Left colon (tissue), 2 donors: ENCODE measurements at places on chromosomes 1 and 21. TPM values are rescaled to one million over a fixed set of nuclear protein-coding genes. Genes with fewer than 3 reads are reported as not detected.

- no peak for DNase-seq
Observed at GRCh38 chr1:95118067-95118499, 928 bp downstream of the TLCD4 start.

- no peak for DNase-seq
Observed at GRCh38 chr1:96834986-96835385, 113.4 kb downstream of the PTBP2 start.

DNA sequence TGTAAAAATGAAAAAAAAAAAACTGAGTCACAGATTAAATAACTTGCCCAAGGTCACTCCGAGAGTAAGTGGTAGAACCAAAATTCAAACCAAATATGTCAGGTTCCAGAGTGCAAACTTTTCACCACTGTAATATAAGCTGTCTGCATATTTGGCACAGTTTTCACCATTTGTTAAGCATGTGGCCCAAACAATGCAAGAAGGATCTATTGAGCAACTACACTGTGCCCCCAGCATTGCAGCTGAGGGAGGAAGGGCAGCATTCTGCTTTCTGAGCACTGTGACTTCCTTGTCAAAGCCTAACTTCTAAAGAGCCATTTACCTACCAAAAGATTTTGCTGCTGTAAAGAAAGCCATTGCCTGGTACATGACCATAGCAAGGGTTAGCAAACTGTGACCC, 133.4 kb downstream of the SYT2 start:
- DNase-seq, result no peak

DNA sequence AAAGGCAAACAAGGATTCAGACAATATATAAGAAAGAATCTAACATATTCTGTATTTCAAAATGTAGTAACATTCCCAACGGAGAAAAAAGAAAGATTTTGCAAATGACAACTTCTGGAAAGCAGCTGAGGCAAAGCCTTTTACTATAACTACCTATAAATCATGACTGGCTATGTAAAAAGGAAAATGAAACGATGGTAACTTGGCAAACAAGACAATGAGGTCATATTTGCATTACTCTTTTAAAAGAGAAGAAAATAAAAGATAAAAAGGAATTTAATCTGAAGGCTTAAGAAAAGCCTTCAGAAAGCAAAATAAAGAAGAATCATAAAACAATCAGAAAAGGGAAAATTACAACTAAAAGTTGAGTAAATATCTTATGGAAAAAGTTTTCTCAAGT, 25.1 kb upstream of the ASPM start:
- DNase-seq, result no peak

DNA sequence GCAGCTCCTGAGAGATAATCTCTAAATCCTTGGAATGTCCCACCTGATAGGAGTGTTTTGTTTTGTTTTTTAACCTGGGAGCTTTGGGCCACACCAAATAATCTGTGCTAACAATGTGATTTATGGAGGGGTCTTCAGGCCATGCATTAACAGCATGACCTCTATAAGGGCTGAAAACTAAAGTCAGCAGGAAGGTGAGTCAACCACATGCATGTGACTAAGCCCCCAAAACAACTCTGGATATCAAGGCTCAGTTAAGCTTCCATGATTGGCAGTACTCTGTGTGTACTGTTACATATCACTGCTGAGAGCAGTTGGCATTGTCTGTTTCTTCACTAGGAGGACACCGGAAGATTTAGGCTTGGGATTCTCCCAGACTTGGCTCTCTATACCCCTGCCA, 10.7 kb downstream of the AUNIP start:
- no peak for DNase-seq

GRCh38 chr1:177334903-177335302, 164.1 kb downstream of the BRINP2 start:
- DNase-seq, result no peak

DNA sequence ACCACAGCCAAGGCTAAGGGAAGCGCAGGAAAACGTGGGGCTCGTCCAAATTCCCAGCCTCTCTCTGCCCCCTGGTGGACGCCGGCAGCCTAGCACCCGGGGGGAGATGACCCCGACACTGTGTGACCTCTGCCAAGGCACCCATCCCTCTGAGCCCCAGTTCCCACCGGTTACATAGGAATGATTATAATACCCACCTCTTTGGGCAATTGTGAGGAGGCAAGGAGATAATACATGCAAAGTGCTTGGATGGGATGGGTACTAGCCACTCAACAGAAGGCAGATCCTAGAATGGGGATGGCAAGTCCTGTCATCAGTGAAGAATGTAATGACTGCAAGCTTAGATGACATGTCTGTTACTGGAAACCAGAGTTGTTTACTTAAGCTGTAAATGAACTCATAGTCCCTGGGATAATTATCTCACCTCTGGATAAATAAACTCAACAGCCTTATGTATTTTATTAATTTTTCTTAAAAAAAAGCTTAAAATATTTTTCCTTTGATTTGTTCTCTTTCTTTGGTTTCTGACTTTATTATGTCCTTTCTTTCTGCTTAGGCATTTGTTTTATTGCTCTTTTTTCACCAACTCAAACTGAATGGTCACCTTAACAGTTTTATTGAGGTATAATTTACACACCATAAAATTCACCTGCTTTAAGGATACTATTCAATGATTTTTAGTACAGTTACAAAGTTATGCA, 11.3 kb upstream of the BMP8B start:
- DNase-seq, result peak; percentile 78

DNA sequence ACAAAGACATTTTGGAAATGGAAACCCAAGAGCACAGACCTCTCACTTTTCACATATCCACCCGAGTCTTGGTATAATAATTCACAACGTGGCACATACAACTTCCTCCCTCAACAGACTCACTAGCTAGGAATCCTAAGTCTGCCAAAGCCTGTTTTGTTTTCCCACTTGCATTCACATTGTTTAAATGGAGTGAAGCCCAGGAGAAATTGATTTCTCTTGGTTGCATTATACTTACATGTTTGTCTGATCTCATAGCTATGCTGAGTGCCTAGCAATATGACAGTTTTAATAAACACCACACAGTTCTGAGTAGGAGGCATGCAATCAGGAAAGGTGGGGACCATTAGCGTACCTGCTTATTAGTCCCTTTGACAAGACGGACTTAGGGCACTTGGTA, 348.6 kb upstream of the ADGRL4 start:
- DNase-seq, result no peak

DNA sequence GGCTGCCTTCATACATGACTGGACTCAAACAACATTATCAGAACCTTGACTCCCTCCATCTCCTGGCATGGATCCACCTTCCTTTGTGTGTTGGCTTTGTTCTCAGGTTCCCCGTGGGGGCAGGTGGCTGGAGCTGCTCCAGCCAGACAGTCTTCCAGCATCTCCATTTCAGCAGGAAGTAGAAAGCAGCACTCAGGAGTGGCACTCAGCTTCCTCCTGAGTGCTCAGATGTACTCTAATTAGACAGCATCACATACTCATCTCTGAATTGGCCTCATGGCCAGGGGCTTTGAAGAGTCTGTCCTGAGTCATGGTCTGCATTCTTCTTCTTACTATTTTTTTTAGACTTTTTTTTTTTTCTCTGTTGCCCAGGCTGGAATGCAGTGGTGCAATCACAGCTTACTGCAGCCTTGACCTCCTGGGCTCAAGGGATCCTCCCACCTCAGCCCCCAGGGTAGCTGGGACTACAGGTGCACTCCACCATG, 27.9 kb downstream of the OVAAL start:
- DNase-seq, result peak; percentile 63

DNA sequence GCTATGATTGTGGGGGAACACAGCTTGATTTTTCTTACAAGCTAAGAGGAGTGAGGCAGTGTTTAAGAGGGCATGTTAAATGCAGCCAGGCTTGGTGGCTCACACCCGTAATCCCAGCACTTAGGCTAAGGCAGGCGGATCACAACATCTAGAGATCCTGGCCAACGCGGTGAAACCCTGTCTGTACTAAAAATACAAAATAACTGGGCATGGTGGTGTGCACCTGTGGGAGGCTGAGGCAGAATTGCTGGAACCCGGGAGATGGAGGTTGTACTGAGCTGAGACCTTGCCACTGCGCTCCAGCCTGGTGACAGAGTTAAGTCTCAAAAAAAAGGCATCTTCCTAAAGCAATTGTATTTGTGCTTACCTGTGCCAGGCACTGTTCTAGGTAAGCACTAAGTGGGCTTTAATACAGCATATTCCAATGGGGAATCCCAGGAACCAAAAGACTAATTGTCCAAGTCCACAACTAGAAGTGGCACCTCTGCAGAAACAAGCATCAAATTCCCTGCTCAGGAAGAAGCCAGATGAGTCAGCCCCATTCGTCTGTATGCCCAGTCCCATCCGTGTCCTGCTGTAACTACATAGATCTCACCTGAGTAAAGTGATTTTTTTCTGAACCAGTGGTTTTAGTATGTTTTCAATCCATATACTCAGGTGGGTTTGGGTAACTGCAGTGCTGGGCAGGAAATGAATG, 4.6 kb downstream of the RCC1 start:
- DNase-seq, result no peak

GRCh38 chr1:3752400-3752945, at the start of gene CCDC27:
Gene CCDC27 (plus strand): TSS chr1:3752450. CDS start chr1:3752482, 32 bp downstream.
- DNase-seq, result no peak

- DNase-seq, result no peak
Observed at GRCh38 chr21:27036736-27037301, 69.9 kb upstream of the ADAMTS5 start.

- DNase-seq, result no peak
Observed at GRCh38 chr1:31595836-31596736, 19.8 kb downstream of the TINAGL1 start.

DNA sequence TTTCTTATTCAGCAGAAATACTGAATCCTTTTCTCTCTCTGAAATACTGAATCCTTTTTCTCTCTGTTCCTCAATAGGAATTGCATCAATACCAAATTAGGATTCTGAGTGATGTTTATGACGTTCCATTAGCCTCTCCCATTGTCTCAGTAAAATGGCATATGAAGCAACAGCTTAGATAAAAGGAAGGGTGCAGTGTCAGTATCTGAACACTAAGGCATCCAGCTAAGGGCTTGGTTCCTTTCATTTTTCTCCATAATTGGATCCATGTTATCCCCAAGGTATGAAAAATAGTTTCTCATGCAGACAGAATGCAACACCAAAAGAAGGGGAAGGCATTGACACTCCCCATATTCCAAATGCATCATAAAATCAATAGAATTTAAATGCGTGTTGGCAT, 61.5 kb upstream of the RAVER2 start:
- no peak for DNase-seq

DNA sequence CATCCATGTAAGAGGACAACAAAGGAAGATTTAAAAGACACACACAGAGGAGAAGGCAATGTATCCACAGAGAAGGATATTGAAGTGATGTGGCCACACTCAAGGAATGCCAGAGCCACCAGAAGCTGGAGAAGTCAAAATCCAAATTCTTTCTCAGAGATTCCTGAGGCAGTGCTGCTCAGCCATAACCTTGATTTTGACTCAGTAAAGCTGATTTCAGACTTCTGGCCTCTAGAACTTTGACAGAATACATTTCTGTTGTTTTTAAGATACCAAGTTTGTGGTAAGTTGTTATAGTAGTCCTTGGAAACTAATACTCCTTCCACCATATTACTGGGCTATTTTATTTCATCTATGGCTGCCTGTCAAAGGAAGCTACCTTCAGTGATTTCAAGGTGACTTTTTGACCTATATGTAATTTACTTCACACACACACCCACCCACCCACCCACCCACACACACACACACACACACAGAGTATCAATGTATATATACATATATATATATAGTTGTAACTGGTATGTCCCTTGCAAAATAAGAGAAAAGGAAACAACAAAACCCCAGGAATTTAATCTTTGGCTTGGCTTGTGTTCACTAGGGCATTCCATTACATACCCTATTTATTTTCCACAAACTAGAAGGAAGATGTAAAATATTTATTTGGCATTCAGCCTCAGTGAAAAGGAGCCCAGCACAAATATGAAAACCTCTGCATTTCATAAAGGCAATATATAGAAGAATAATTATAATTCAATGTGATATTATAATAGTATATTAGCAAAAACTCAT, 142.1 kb upstream of the PTGFR start:
- no peak for DNase-seq

DNA sequence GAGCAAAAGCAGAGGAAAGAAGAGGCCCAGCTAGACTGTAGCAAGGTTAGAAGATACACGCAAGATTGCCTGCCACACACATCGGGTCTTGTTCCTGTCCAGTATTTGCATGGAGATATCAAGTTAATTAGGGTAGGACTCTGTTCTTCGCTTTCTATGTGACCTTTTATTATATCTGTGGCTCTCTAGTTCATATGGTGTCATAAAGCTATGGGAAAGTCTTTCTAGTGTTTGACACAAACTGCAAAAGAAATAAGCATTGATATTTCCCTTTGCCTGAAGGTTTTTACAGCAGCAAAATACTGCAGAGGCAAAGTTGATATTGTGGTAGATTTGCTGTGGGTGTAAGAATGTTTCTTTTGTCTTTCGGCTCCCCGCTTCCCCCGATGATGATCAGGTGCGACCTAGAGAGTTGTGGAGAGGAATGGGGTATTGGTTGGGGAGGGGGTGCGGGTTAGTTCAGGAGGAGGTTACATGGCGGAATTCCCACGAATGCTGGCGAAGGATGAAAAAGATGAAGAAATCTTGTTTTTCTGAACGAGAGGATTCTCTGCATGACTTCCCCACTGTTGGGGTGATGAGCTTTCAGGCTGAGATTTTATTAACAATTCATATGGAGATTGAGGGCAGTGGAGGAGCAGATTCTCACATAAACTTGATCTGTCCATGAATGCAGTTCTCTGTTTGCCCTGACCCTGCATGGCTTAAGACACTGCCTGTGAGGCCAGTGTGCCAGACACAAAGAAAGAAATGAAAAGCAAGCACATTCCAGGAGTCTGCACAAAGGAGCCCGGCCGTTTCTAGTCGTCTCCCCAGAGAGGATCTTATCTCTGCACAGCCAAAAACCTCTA, 550.2 kb downstream of the USP25 start:
- no peak for DNase-seq

GRCh38 chr21:45410865-45411809, 6.2 kb downstream of the COL18A1 start:
- DNase-seq, result no peak

DNA sequence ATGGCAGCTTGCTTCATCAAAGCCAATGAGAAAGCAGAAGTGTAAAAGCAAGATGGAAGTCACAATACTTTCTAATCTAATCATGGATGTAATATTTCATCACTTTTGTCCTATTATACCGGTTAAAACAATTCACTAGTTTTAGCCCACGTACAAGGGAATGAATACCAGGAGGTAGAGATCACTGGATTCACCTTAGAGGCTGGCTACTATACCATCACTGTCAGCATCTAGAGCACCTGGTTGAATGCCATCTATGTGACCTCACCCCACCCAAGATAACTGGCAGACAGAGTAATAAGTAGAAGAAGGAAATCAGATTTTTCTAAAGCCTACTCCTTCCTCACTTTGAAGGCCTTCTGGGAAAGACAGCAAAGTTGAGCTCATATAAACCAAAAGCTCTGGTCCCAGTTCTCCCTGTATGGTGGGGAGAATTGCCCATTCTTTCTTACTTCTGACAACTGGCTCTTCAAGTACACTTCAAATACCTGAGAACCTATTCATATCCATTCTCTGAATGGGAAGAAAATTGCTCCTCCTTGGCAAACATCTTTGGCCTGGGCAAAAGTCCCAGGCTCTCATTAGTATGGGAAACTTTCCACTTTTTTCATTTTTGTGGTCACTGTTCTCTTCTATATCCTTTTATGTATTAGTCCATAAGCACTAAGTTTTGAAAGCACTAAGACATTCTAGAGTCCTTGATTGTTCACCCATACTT, 24.8 kb downstream of the HSD3B1 start:
- no peak for DNase-seq

GRCh38 chr1:60262701-60263100, 189.1 kb upstream of the C1orf87 start:
- no peak for DNase-seq

The CDC7 gene
- 3.8 TPM for total RNA-seq

The TARS2 gene
- total RNA-seq, result 22.0 TPM

The OSCP1 gene
- 2.7 TPM for total RNA-seq

The S100A7A gene
- not detected for total RNA-seq

The PADI3 gene
- total RNA-seq, result not detected
